ENCODE measurements at places on chromosomes 4 and X.

DNA sequence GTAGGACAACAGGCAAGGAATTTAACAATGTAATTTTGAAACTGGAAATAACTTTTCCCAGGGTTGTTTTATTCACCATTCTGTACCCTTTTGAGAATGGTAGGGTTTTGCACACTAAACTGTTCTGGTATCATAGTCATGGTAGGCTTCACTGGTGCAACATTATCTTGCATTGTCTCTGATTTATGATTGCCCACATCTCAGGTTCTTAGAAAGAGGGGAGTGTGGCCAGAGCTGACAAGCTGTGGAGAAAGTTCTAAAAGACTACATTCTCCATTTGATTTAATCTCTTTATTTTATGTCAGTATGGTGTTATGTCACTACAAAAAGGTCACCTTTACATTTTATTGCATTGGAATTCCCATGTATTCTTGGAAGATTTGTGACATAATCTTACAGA lies 447.3 kb downstream of the GRIA2 start:
- DNase-seq, result no peak

- DNase-seq, result no peak
Observed at GRCh38 chr4:148214529-148215166, 227.6 kb downstream of the NR3C2 start.

GRCh38 chr4:105462576-105462975 lies 11.3 kb downstream of the PPA2 start:
- DNase-seq, result no peak

DNA sequence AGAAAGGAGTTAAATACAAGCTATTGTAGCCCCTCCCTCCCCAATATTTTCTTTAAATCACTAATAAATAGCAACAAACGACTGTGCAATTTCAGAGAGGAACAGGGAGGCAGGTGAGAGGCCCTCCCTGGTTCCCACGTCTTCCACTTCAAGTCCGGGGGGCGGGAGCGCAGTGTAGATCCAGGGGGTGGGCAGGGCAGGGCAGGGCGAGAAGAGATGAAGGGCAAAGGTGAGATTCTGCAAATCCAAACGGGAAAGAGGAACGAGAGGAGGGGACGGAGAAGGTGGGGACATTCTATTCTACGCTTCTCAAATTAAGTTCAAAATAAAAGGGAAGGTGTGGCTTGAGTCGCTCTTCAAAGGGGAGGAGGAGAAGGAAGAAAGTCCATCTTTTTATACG lies 6.8 kb downstream of the NKX6-1 start:
- no peak for DNase-seq

GRCh38 chr4:30525662-30526315 lies 194.4 kb upstream of the PCDH7 start:
- DNase-seq, result no peak

- no peak for DNase-seq
Observed at GRCh38 chr4:101065935-101066485, 281.3 kb downstream of the PPP3CA start.

DNA sequence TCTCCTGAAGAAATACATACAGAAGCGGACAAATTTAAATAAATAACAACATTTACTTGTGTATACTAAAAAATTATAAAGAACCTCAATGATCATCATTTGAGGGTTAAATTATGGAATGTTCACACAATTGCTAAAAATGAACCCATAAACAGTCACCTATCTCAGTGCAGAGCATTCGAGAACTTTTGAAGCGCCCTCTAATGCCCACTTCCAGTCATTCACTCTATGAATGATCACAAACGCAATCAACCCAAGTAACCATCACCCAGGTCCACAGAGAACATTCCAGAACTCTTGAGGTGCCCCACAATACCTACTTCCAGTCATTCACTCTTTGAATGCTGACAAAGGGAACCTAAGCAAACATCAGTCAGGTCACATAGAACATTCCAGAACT lies 103.5 kb upstream of the PLAC1 start:
- DNase-seq, result no peak

DNA sequence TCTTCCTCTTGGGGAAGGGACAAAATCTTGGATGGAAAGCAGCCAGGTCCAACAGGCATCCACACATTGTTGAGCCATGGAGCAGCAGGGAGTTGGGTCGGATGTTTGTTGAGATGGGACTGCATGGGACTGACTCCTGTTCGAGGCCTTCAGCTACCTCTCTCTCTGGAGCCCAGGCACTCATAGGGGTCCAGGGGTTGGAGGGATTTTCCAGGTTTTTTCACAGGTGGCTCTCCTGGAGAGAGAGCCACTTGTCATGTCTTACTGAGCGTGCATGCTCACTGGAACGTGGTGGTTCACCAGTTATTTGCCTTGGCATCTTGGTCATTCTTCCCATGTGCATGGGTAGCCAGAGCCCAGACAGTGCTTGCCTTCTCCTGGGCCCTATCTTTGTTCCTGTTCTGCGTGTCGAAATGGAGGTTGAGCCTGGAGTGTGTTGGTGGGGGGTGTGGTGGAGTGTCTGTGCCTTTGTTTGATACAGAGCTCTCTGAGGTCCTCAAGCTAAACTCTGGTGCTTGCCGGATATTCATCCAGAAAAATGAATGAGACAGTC lies 60.6 kb downstream of the NBDY start:
- no peak for DNase-seq

DNA sequence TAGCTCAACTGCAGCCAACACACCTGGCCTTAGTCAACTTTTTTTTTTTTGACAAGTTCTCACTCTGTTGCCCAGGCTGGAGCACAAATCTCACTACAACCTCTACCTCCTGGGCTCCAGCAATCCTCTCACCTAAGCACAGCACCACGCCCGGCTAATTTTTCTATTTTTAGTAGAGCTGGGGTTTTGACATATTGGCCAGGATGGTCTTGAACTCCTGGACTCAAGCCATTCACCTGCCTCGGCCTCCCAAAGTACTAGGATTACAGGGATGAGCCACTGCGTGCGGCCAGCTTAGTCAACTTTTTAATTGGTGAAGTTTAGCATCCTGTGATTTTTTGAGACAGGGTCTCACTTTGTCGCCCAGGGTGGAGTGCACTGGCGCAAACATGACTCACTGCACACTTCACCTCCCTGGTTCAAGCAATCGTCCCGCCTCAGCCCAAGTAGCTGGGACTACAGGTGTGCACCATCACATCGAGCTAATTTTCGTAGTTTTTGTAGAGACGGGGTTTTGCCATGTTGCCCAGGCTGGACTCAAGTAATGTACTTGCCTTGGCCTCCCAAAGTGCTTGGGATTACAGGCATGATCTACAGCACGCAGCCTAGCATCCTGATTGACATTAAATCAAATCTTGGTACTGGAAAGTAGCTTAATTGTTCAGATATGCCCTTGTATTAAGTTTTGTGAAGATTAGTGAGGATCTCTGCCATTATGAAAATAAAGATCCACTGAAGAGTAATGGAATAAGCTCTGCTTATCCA lies 8.3 kb downstream of the HNRNPDL start:
- DNase-seq, result no peak

DNA sequence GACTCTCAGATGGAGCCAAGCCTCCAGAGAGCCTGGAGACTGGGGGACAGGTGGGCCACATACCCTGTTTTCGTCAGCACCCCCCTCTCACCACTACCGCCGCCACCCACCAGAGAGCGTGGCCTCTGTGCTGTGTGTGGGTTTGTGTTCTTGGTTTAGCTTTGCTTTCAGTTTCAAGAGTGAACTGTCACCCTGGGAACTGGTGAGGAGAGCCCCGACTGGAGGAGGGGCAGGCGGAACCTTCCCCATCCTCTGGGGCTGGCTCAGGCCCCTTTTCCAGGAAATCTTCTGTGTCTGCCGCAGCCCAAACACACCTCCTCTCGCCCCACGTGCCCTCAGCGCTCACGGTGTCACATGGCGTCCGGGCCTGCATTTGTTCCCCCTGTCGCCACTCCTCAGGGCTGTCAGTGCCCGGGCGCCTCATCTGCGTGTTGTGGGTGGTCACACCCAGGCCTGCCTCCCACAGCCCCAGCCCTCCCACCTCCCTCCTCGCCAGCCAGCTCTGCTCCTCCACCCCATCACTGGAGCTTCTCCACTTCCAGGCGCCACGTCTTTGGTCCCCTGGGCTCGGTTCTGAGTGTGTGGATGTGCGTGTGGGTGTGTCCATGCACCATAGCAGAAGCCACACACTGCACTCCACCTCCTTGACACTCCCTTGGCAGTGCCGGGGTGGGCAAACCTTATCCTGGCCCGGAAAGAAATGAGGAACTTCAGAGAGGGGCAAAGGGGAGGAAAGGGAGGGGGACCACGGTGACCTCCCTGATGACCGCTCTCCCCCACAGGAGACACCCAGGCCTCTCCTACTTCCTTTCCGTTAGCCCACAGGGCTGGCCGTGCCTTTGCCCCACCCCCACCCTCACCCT lies 27.8 kb downstream of the ELF4 start:
- DNase-seq, result no peak

- DNase-seq, result no peak
Observed at GRCh38 chr4:77434299-77435092, 171.1 kb upstream of the CXCL13 start.

DNA sequence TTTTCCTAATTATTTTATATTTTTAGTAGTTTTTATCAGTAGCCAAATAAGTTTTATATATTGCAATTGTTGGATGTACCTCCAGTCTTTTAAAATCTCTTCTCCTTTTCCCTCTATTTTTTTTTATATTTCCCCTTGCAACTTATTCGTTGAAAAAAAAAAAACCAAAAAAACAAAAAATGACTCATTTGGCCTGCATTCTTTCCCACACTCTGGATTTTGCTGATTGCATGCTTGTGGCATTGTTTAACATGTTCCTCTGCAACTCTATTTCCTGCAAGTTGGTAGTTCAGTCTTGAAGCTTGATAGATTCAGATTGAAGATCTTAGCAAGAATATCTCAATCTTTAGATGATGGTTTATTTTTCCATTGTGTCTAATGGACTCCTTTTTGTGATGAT lies 260.6 kb upstream of the BOD1L1 start:
- DNase-seq, result no peak

DNA sequence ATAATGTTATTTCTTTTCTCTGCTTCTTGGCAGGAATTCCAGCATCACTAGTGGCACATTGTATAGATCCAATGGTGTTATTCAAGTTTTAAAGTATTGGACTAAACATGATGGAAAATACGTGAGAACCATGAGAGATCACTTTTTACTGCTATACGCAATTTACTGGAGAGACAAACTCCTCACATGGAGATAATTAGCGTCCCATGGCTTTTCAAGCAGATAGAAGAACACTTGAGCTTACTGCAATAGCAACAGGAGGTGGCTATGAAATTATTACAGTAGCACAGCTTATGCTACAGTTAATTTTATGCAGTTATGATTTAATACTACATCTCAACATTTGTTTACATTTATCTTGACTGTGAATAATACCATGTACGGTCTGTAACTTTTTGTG lies 11.9 kb upstream of the TMEM185A start:
- DNase-seq, result no peak

- DNase-seq, result no peak
Observed at GRCh38 chr4:84547211-84547610, 35.7 kb upstream of the CDS1 start.

GRCh38 chr4:2963966-2964471 lies 648 bp downstream of the GRK4 start:
- DNase-seq, result no peak

DNA sequence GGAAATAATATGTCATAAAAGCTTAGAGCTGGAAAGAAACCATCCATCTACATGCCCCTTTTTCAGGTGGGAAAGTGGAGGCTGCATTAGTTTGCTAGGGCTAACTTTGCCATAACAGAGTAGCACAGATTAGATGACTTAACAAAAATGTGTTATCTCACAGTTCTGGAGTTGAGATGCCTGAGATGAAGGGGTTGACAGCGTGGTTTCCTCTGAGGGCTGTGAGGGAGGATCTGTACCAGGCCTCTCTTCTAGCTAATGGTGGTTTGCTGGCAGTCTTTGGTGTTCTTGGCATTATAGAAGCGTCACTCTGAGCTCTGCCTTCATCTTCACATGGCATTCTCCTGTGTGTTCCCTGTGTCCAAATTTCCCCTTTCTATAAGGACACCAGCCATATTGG lies 2.4 kb downstream of the CHRNA9 start:
- DNase-seq, result no peak

DNA sequence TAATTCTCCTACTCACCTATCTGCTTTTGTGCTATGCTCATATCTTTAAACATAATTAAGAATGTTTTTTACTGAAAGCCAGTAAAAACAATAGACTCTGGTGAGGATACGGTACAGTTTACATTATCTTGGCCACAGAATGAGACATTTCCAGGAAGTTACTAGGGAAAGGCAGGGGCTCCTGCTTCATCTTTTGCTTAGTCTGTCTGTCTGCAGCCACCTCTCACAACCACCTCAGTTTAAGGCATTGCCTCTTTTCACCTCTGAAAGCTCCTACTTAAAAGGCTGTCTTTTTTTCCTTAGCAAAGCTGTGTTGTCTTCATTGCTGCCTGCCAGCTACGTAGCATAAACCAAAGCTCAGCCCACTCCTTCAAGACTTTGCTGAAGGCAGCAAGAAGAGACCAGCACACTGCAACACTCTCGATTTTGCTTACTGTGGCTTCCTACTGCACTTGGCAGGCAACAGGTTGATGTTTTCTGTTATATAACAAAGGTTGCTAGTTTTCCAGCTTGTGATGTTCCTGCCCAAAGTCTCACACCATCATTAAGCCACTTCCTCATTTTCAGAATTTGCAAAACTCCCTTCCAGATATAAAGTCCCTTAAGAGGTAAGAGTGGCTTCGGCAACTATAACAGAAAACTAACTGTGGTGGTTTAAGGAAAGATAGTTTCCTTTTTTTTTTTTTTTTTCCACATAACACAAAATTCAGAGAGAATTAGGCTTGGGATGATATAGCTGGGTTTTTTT lies 432.9 kb downstream of the GRXCR1 start:
- no peak for DNase-seq

GRCh38 chrX:24448762-24449250 lies 16.3 kb upstream of the PDK3 start:
- no peak for DNase-seq

DNA sequence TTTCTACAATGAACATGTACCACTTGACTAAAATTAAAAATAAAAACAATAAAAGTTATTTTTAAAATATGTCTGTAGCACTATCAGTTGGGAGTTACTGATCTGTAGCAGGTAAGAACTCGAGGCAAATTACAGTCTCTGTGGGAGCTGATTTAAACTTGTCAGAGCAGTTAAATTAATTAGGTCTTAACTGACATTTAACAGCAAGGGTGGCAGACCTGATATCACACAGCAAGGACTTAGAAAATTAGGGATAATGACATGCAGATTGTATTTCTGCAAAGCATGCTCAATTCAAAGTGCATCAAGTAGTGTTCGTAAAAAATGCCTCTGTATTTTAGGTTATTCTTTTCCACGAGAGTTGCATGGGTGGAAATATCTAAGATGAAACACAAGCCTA lies 208.9 kb downstream of the SPATA18 start:
- DNase-seq, result no peak

- DNase-seq, result no peak
Observed at GRCh38 chr4:103032574-103032973, 13.1 kb upstream of the SLC9B1 start.

All from NCI-H1048 (cell line).